ENCODE measurements at places on chromosomes 1 and 21. TPM values are rescaled to one million over a fixed set of nuclear protein-coding genes. Genes with fewer than 3 reads are reported as not detected.
A peak's percentile ranks its signal among the peaks of the same experiment; 100 is the strongest.

DNA sequence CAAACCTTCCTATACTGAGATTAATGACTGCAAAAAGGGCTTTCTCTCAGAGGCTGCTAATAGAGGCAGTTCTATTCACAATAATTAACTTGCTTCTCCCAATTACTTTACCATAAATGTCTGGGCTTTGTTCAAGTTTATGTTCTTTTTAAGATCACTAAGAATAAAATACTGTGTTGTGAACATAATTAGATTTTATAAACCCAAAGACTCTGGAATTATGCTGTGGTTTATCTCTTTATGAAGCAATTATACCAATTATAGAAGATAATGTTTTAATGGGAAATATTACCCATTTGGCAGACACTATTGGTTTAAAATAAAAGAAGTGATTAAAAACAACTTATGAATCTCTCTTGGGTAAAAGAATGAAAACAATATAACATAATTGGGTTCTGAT, 43.5 kb upstream of the IL12RB2 start:
- H3K36me3 ChIP-seq, result no peaks in the 10 kb centered on the region
- H3K4me3 ChIP-seq, result no peak overlapping the region
- H3K27ac ChIP-seq, result no peak overlapping the region
- DNase-seq, result no peak
- H3K27me3 ChIP-seq, result no peaks in the 10 kb centered on the region
- H3K4me1 ChIP-seq, result no peaks in the 10 kb centered on the region

DNA sequence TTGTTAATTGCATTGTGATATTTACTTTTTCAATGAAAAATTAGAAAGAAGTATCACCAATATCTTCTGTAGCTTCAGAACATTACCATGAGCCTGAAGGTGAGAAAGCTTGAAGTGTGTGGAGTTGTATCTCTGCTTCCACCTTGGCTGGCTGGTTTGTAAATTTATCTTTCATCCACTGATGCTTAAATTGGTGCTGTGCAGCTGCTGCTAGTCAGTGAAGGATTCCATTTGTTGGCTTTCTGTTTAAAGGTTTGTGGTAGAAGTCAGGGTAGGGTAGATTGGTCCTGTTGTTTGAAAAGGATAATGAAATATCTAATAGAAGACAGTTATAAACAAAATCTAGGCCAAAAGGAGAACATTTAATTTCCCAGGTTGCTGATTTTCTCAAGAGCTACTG, 105.7 kb downstream of the C1orf21 start:
- peak overlapping the region; percentile 29 for H3K27ac ChIP-seq
- no peaks in the 10 kb centered on the region for H3K27me3 ChIP-seq
- H3K36me3 ChIP-seq, result no peaks in the 10 kb centered on the region
- H3K4me1 ChIP-seq, result no peaks in the 10 kb centered on the region
- no peak overlapping the region for H3K4me3 ChIP-seq

- H3K4me3 ChIP-seq, result no peak overlapping the region
- no peak for DNase-seq
- H3K36me3 ChIP-seq, result no peaks in the 10 kb centered on the region
Measured at GRCh38 chr21:35470522-35470921, 421.4 kb upstream of the RUNX1 start.

Gene CYYR1
- total RNA-seq, result 29.6 TPM

DNA sequence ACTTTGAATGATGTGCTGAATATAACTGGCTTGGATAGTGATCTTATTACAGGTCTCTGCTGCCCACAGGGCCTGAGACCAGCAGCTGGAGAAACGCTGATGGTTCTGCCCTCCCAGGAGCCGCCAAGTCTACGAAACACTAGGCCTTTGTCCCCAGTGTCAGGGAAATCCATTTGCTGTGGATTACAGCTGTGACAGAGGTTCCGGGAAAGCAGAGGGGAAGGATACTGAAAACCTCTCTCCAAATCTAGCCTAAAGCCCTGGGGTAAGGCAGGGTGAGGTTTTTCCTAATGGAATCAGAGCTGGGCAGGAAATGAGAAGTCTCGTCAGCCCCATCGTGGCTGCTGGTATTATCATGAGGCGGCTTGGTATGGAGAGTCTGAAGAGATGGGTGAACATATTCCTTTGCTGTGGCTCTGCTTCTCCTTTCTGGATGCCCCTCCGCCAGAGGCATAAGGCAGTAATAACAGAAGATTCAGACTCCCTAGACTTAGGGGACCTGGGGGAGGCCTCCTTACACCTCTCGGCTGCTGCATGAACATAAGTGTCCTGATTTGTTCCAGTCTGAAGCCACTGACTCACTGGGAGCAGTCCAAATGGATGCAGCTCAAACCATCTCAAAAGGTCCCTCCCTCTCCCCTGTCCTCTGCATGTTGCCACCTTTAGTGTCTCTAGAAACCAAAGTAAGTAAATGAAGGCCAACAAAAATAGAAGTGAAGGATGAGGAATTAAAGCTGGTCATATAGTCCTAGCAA, 48.1 kb downstream of the PHC2 start:
- H3K36me3 ChIP-seq, result no peaks in the 10 kb centered on the region
- H3K4me1 ChIP-seq, result no peaks in the 10 kb centered on the region
- no peak overlapping the region for H3K27ac ChIP-seq
- no peaks in the 10 kb centered on the region for H3K27me3 ChIP-seq
- no peak overlapping the region for H3K4me3 ChIP-seq

- no peaks in the 10 kb centered on the region for H3K36me3 ChIP-seq
- no peak overlapping the region for H3K27ac ChIP-seq
- H3K27me3 ChIP-seq, result no peaks in the 10 kb centered on the region
- H3K4me1 ChIP-seq, result no peaks in the 10 kb centered on the region
Measured at GRCh38 chr1:230356190-230356589, 69.9 kb downstream of the PGBD5 start.

DNA sequence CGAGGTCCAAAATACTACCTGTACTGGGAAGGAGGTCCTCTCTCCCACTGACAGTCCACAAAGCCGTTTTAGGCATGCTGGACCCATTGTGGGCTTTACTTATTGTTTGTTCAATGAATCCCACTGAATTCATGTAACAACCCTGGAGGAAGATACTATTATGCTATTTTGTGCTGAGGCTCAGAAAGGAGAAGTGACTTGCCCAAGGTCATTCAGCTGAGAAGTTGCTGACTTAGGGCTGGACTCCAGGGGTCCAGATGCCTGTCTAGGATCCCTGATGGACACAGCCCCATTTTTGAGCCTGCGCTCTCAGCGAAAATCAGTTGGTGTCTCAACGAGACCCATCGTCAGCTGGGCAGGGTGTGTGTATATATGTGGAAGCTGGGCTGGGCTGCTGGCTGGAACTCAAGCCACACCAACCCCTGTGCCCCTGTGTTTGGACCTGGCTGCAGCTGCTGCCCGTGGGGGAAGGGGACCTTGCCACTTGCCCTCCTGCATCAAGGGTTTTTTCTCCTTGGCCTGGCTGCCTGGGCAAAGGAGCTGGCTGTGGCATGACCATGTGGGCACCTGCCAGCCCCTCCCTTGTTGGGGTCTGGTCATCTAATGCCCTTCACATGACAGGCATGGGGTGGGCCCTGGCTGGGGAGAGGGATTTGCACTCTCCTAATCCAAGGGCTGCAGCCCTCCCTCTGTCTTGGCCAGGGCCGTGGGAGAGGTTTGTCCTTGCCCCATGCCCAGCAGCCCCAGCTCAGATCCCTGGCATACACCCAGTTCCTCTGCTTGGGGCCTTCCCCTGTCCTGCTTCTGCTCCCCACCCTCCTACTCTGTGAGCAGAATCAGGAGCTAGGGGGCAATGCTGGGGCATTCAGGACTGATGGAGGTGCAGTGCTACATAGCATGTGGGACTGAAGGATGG, 15.0 kb downstream of the KCNQ4 start:
- peaks cover 31% of the 10 kb centered on the region for H3K4me1 ChIP-seq
- DNase-seq, result no peak
- no peak overlapping the region for H3K4me3 ChIP-seq
- H3K36me3 ChIP-seq, result no peaks in the 10 kb centered on the region

All from ascending aorta (tissue), 2 donors.